ENCODE measurements at places on chromosomes 1 and 21.

DNA sequence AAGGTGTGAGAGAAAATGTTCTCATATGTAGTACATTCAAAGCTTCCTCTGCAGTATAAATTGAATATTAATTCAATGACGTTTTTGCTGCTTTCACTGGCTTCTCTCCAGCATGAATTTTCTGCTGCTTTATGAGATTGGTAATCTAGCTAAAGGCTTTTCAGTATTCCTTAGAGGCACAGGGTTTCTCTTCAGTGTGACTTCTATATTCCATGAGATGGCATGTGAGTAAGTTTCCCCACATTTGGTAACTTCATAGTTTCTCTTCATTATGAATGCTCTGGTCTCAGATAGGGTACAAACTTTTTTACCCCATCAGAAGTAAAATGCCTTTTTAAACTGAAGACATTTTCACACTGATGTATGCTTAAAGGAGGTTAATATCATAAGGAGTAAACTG is 10.4 kb upstream of the KLF18 start:
- DNase-seq, result no peak

DNA sequence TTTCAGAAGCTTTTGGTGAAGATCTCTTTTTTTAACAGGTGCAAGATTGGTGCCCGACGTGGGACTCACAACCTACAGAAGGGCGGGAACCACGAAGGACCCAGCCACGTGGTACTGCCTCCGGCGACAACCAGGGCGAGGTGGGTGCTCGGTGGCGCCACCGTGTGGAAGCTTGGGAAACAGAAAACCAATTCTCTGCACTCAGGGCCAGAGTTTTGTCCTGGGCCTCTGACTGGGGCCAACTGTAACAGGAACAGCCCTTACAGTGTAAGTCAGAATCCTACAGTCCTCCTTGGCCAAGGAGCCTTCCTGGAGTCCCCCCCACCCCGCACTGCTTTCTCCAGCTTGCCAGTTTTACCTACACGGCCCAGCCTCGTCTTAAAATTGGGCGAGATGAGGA is 11.6 kb upstream of the S100A7A start:
- no peak for DNase-seq

- no peak for DNase-seq
Measured at GRCh38 chr1:50973255-50973654, 3.2 kb downstream of the CDKN2C start.

GRCh38 chr1:95953015-95953414 is 719.0 kb downstream of the RWDD3 start:
- DNase-seq, result no peak

DNA sequence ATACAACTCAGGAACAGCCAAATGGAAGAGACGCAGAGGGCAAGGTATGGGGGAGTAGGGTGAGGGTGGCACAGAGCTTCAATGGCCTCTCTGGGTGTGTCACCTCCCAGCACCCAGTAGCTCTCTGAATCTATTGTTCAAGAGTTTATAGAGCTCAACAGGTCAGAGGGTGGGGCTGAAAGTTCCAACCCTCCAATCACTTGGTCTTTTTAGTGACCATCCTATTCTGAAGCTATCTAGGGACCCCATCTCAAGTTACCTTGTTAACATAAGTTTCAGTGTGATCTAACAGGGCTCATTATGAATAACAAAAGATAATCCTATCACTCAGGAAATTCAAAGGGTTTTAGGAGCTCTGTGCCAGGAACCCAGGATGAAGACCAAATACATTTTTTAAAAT is 31.2 kb upstream of the ZNF697 start:
- no peak for DNase-seq

- DNase-seq, result no peak
Measured at GRCh38 chr1:48181669-48182367, 40.7 kb upstream of the SLC5A9 start.

GRCh38 chr1:28147264-28148094 is 29.0 kb downstream of the PTAFR start:
- DNase-seq, result no peak

DNA sequence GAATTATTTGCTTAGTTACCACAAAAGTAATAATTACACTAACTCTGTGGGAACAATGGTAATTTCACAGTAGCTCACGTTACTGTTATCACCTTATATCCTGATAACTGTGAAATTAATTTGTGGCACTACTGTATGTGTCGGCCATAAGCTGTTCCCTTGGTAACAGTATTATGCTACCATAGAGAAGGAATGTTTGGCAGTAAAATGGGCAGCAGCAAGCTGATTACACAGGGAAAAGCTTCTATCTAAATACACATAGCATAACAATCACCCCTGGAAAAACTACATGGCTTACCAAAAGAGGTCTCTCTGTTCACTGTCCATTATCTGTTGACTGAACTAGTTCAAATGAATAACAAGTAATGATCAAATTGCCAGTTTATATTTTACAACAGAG is 124.1 kb downstream of the DPYD start:
- no peak for DNase-seq

DNA sequence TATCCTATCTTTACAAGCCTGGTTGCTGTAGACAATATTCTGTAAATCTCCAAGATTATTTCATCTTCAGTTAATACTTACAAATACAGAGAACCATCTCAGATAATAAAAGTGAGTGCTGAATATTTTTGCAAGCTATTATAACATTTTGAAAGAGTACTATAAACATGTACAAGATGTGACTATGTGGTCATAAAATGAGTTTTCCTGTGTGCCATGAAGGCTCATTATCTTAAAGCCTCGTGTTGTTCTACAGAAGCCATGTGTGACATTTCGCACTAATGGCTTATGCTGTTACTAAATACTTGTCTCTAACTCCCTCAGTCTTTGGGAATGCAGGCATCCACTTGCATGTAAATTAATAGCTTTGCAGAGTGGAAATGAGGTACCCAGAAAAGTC is 48.3 kb downstream of the SAMSN1 start:
- no peak for DNase-seq

DNA sequence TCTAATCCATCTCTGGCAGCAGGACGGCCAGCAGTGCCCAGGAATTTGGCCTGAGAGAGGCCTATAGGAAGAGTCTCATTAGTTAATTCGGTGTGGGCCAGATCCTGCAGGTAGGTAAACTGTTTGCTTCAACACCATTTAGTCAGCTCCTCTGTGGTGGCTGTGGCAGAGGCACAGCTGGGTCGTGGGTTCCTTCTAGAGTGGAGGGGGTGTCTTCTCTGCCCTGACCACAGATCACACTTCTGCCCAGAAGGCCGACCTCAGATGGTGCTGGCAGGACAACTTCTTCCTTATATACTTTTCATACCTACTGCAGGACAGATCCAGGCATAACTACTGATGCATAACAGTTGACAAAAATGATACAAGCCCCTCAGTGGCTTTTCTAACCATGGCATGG is 281.4 kb downstream of the RPS6KC1 start:
- DNase-seq, result no peak

Measured in mesothelial cell of epicardium (in vitro differentiated cells).